ENCODE measurements at places on chromosomes 2 and 18. TPM values are rescaled to one million over a fixed set of nuclear protein-coding genes. Genes with fewer than 3 reads are reported as not detected.
A peak's percentile ranks its signal among the peaks of the same experiment; 100 is the strongest.

GRCh38 chr2:232477751-232478510 is 9.7 kb downstream of the ECEL1 start:
- DNase-seq, result no peak

GRCh38 chr2:120818441-120818920 is 82.8 kb downstream of the GLI2 start:
- DNase-seq, result no peak

- DNase-seq, result peak; percentile 82
These were observed 83.4 kb downstream of the TPGS2 start for GRCh38 chr18:36745219-36745975.

- no peak for DNase-seq
These were observed 391.3 kb downstream of the SETBP1 start for GRCh38 chr18:45071956-45072355.

The GREB1L gene
- total RNA-seq, result 5.3 TPM

DNA sequence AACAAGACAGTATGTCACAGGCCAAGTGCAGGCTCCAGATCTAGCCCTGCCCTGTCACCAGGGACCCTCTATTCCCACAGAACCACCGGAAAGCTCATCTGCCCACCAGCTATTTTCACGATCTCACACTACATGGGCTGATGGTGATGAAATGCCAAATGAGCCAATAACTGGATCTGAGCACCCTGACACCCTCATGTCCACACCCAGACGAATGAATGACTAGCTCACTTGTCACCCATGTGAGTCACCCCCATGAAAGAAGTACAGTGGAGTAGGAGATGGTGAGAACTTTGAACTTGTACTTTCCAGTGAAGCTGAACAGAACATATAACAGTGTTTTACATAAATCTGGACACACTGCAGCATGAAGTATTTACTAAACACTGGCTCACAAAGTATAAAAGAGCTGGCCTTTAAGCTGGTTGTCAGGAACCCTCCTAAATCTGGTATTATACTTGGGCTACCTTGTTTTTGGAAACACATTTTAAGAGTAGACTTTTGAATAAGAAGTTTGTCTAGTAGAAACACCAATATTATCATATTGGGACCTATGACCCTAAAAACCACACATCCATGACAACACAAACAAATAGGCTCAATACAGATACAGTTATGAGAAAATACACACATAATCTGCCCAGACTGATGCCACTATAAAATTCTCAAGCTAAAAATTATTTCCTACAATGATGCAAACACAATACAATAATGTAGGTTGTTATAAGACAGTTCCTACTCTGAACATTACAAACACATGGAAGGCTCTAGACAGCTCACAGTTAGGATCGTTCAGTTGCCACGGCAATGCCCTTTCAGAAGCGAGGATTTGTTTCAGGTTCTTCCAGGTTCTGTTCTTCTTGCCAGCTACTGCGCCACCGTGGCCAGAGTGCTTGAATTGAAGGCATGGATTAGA is 19.0 kb downstream of the INO80C start:
- peak; percentile 99 for DNase-seq

GRCh38 chr2:238875471-238876231 is 27.8 kb downstream of the TWIST2 start:
- DNase-seq, result no peak

DNA sequence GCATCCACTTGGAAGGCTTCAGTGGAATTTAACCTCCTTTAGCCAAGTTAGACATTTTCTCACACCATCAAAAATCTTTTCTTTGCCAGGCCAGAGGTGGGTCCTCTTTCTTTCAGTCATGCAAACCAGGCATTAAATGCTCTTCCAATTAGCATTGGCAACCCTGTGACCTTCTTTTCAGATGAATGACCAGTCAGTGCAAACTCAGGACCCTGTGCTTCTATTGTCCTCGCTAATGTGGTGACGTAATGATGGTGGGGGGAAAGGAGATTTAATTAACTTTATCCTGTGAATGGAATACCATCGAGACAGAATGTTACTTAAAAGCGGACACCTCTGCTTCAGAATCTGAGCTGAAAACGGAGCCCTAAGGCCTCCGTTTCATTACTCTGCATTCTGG is 23.2 kb upstream of the STPG4 start:
- no peak for DNase-seq

DNA sequence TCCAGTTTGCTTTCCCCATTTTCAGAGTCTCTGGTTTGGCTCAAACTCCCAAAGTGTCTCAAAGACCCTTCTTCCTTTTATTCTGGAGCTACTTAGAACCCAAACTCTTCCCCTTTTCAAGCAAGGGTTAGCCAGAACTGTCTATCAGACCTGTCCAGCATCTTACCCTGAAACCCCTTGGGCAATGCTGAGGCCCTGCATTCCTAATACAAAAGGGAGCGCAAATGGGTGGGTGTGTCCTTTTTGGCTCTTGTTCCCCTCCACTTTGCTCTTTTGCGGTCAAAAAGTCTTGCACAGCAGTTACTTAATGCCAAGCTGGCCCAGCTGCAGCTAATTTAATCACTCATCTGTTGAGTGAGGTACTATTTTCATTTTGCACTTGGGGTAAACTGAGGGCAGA is 231.2 kb upstream of the FOSL2 start:
- DNase-seq, result peak; percentile 77

GRCh38 chr18:13811993-13812392 is 12.0 kb upstream of the MC5R start:
- DNase-seq, result no peak

DNA sequence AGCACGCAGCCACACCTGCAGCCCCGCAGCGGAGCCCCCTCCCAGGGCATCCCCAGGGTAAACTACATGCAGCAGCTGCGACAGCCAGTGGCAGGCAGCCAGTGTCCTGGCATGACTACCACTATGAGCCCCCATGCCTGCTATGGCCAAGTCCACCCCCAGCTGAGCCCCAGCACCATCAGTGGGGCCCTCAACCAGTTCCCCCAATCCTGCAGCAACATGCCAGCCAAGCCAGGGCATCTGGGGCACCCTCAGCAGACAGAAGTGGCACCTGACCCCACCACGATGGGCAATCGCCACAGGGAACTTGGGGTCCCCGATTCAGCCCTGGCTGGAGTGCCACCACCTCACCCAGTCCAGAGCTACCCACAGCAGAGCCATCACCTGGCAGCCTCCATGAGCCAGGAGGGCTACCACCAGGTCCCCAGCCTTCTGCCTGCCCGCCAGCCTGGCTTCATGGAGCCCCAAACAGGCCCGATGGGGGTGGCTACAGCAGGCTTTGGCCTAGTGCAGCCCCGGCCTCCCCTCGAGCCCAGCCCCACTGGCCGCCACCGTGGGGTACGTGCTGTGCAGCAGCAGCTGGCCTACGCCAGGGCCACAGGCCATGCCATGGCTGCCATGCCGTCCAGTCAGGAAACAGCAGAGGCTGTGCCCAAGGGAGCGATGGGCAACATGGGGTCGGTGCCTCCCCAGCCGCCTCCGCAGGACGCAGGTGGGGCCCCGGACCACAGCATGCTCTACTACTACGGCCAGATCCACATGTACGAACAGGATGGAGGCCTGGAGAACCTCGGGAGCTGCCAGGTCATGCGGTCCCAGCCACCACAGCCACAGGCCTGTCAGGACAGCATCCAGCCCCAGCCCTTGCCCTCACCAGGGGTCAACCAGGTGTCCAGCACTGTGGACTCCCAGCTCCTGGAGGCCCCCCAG is 254.1 kb downstream of the GLI2 start:
- DNase-seq, result no peak

GRCh38 chr2:96579422-96579821 is 42.9 kb downstream of the ARID5A start:
- no peak for DNase-seq

- DNase-seq, result peak; percentile 56
These were observed 762 bp upstream of the GAD1 start for GRCh38 chr2:170815746-170816503.
